NCI-H1436 (cell line): ENCODE measurements at places on chromosomes 3 and 15.
A peak's percentile ranks its signal among the peaks of the same experiment; 100 is the strongest.

DNA sequence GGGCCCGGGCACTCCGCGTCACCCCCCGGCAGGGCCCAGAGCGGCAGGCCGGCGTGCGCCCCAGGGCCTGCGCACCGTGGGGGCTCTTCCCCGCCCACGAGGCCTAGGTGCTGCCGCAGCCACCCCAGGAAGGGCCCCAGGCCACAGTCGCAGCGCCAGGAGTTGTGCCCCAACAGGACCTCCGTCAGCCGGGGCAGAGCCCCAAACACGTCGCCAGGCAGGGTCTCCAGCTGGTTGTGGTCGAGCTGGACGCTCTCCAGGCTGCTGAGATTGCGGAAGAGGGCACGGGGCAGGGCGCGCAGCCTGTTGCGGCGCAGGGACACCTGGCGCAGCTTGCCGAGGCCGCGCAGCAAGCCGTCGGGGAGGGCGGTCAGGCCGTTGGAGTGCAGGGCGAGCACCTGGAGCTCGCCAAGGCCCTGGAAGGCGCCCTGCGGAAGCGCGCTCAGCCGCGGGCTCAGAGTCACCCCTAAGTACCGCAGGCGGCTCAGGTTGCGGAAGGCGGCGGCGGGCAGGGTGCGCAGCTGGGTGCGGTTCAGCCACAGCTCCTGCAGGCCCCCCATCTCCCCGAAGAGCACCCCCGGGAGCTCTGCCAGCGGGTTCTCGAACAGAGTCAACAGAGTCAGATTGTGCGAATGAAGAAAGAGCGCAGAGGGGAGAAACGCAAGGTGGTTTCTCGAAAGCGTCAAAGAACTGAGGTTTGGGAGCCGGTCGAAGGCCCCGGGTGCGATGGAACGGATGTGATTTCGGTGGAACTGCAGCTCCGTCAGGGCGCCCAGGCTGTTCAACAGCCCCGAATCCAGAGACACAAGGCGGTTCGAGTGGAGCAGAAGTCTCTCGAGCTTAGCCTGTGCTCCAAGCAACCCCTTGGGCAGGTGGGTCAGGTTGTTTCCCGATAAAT is 2.0 kb downstream of the GP5 start:
- no peak for DNase-seq

DNA sequence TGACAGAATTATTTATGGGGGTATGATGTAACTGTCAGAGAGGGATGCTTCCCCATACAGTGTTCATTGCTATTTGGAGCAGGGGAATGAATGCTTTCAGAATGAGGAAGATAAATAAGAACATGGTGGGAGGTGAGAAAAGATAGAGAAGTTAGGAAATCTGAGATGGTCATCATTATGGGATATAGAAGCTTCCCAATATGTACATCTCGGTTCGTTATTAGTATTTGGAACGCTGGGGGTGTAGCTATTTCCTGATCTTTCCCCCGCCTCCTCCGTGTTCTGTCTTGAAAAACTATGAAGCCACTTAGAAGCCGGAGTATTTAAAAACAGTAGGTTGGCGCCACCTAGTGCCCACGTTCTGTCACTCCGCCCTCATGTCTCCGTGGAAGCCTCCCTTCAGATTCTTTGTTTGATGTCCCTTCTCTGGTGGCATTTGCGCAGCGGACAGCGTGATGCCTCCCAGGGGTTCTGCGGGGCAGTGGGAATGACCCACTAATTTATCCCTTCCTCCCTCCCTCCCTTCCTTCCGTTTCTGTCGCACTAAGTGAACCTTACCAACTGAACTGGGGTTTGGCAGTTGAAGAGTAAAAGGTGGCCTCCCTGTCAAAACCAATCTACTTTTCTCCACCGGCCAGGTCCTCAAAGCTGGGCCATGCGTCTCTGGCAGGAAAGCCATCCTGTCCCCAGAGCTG is 184.5 kb downstream of the FEZF2 start:
- peak; percentile 49 for DNase-seq

- no peak for DNase-seq
Observed at GRCh38 chr3:120816728-120817127, 74.2 kb downstream of the GTF2E1 start.

DNA sequence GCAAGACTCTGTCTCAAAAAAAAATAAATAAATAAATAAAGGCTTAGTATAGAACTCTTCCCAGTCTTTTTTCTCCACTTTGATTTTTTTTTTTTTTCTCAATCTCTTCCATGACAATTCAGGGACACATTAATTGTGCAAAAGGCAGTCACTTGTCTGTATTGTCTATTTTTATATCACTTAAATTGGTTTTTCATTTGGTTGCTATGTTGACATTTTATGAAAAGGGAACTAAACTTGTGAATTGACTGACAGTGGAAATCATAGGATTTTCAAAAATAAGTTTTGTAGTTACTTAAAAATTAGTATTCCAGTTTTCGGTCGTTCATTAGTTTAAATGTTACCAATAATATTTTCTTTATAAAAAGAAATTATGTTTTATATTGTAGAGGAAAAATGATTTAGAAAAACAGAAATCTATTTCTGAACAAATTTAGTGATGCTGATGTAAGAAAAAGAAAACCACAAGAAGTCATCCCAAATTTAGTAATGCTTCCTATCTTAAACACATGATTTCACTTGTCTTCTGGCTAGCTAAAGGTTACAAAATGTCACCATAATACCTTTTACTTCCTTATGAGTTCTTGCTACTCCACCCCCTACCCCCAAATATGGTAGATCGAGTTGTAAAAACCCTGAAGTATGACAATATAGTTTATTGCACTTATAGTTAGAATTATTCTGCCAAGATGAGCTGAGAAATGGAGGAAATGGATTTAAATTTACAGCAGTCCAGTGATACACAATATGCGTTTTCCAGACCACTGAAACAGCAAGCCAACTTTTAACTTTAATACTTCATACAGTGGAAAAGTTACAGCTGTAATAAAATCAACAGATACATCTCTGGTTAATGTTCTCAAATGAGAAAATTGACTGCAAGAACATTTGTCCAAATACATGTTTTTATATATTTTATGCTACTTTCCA is 37.0 kb downstream of the PPARG start:
- no peak for DNase-seq

GRCh38 chr3:81692766-81693165 is 68.7 kb downstream of the GBE1 start:
- DNase-seq, result no peak

DNA sequence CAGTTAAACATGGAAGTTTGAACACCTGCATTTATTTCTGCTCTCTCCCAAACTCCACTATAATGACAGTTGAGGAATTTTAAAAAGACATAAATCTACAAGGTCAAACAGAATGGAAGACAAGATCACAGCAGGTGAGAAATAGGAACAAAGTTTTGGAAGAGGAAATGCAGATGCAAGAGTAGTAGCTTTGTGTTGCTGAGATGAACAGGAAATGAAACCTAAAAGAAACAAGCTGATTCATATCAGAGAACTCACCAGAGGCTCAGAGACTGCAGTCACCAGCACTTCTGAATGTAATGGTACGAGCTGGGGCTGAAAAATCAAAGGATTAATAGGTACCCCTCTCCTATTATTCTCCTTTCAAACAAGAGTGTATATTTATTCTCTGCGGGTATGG is 459.9 kb downstream of the RAP2B start:
- no peak for DNase-seq

- peak; percentile 15 for DNase-seq
Observed at GRCh38 chr3:51501833-51502561, 2.2 kb upstream of the DCAF1 start.

DNA sequence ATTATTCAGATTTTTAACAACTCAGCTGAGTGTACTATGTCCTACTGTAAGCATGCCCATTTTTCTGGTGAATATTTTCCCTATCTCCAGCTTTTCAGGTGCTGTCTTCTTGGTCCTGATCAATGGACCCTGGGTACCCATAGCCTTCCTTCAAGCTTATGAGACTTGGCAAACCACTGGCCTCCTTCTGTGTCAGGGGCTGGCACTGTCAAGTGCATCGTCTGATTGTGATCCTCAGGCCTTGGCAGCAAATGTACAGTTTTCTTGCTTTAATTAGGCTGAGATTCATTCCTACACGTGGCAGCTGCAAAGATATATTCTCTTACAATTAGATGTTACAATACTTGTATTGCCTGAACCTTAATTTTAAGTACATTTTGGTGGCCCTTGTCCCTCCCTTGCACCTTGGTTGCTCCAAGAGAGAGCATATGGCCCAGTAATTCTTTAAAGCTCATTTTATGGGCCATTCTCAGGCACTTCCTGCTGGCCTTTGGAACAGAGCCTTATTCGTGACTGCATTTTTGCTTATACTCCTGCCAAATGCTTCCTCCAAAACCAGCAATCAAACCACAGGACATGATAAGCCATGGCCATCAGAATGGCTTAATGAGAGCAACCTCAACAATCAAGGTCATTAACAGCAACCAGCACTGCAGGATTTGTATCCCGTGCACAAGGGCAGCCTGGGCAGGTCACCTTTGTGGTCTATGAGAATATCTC is 179.9 kb downstream of the CNTN6 start:
- DNase-seq, result no peak

- DNase-seq, result no peak
Observed at GRCh38 chr3:153640689-153641665, 479.0 kb downstream of the RAP2B start.

DNA sequence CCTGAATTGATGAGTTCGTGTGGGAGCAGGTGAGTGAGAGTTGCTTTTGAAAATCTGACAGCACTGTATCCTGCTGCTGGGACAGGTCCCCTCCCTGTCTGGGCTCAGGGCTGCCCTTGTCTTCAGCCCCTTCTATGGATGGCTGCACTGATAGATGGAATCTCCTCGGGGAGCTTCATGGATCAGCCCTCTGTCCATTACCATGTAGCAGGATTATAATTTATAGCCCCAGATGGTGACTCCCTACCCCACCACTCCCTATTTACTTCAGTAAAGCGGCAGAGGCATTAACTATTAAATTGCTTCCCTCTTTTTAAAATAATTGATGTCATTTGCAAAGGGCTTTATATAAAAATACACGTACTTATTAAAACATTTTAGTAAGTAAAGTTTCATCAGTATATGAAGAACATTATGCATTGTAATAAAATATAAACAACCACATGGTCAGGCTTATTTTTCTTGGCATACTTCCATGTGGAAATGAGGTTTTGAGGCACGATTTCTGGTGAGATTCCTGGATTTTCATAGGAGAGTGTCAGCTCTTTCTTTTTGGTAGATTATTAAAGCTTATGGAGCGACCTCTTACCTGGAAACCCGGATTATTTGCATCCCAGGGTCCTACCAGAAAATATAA is 38.5 kb downstream of the MAP3K13 start:
- no peak for DNase-seq

- DNase-seq, result no peak
Observed at GRCh38 chr3:50124052-50124799, 30.9 kb upstream of the SEMA3F start.

- DNase-seq, result no peak
Observed at GRCh38 chr3:100400419-100400779, 490 bp downstream of the TOMM70 start.

GRCh38 chr15:100836501-100836900 is 43.1 kb upstream of the ALDH1A3 start:
- no peak for DNase-seq

DNA sequence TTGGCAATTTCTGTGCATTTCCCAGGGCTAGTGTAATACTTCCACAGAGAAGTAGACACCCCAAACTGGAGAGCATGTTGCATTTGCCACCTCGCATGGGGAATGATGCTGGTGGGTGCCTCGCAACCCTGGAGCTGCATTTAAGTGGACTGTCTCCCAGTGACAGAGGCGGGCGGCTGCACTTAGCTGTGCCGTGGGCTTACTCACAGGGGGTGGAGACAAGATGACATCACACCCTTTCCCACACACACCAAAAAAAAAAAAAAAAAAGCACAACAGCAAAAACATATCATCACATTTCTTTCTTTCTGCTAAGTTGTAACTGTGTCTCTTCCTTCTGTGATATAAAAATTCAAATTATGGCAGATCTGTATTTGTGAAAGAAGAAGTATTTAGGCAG is at the start of gene ABI3BP:
Gene ABI3BP (minus strand): TSS at position 113 of the 400 bp plus-strand sequence. CDS start 37 bp downstream, at position 76.
- no peak for DNase-seq

DNA sequence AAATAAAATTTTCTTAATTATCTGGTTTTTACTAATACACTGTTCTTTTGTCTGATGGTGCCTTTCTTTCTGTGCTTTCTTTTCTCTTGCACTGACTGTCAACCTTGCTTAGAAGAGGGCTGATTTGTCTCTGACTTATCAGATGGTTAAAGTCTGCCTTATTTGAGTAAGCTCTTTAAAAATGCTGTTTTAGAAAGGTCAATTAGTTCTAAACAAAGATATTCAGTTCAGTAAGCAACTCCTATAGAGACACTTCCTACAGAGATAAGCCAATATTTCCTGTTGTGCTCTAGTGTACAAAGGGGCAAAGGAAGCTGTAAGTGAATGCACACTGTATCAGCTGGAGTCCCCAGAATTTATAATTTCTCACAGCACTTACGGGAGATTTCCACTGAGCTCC is 153.4 kb upstream of the TSPAN3 start:
- no peak for DNase-seq

DNA sequence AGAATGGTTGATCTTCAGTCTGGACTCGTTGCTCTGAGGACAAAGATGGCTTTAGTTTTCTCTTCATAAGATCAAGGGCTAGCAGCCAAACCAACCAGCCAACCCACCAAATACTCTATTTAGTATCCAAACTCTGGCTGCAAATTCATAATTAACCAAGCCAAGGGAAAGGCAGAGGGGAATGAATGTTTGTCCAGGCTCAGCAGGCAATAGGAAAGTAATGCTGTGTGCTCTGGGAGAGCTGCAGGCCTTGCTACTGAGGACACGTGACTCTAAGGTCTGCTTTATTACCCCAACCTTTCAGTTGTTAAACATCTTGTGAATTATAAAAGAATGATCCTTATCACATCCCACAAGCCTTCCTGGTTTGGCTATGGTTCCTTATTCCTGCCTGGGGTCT is 52.3 kb upstream of the GALNT15 start:
- DNase-seq, result no peak

DNA sequence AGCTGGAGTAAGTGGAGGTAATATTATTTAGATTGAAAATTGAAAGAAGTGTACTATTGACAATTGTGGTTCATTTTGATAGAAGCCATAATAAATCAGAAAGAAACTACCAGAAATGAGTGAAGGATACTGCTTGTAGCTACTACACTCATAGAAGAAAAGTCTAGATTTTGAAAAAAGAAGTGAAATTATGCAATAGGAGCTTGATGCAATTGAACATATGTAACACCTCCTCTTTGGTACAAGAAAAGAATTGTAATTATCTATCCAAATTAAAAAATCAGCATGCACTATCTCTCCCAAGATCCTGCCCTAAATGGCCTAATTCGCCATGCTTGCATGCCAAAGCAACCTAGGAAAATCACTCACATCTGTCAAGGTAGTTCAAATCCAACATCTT is 51.1 kb upstream of the CD200R1L start:
- no peak for DNase-seq

- DNase-seq, result no peak
Observed at GRCh38 chr3:23073724-23074305, 129.3 kb upstream of the UBE2E2 start.

GRCh38 chr3:46359733-46360493 is 6.0 kb downstream of the CCR2 start:
- peak; percentile 11 for DNase-seq
